ENCODE measurements at places on chromosomes 6 and 20.

GRCh38 chr6:158688860-158689259 is 39.0 kb downstream of the SYTL3 start:
- DNase-seq = no peak

DNA sequence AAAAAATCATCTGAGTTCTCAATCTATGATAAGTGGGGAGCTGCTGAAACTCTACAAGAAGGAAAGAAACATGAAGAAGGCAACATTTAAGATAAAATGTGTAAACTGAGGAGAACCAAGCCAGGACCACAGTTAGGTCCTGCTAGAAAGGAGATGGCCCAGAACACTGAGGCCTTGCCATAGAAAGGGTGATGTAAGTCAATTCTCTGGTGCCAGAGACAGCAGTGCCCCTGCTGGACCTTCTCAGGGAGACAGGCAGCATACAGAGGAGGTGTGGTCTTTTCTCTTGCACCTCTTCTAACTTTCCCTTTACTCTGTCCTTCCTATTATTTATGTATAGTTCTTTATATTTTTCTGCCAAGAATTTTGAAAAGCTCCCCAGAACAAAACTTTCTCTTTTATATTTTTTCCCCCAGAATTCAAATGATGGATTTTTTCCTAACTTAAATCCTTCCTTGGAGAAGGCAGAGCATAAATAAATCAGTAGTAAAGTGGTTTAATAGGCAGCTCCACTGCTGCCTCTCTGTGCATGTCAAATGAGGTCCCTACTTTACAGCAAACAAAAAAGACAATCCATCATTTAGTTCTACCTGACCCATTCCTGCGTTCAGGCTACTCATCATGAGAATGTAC is 9.0 kb downstream of the UQCC2 start:
- peak; percentile 48 for DNase-seq

- peak; percentile 51 for DNase-seq
Measured at GRCh38 chr20:58131551-58132142, 96.8 kb downstream of the ANKRD60 start.

GRCh38 chr20:56592211-56592610 is 36.9 kb upstream of the TFAP2C start:
- no peak for DNase-seq

DNA sequence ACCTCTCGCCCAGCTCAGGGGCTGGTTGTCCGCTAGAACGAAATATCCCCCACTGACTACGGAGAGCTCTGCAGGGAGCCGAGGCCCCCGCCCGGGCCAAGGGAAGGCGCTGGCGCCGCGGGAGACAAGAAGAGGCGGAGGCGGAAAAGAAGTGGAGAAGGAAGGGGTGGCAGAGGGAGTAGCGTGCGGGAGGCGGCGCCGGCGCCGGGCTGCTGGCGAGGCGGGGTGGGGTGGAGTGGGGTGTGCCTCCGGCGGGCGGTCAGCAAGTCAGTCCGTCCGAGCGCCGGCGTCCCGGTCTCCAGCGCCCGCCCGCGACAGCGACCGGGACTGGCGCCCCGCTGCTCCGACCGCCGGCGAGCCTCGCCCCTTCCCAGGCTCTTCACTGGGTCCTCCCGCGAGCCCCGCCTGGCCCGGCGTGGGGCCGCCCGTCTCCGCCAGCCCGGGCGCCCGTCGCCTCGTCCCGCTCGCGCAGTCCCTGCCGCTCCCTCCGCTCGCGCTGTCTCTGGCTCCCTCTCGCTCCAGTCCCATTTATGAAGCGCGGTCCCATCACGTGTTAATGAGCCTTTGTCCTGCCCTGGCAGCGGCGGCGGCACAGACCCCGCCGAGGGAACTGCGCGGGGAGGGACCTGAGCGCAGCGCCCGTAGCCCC is at the start of gene CNR1:
TSS of gene CNR1 (minus strand) at position 504 of the 649 bp plus-strand sequence. CDS start 21,073 bp downstream, outside the sequence.
- peak; percentile 68 for DNase-seq

- DNase-seq = no peak
Measured at GRCh38 chr6:4259391-4259790, 124.0 kb upstream of the ECI2 start.

GRCh38 chr6:134654751-134655150 is 295.1 kb downstream of the ALDH8A1 start:
- no peak for DNase-seq

DNA sequence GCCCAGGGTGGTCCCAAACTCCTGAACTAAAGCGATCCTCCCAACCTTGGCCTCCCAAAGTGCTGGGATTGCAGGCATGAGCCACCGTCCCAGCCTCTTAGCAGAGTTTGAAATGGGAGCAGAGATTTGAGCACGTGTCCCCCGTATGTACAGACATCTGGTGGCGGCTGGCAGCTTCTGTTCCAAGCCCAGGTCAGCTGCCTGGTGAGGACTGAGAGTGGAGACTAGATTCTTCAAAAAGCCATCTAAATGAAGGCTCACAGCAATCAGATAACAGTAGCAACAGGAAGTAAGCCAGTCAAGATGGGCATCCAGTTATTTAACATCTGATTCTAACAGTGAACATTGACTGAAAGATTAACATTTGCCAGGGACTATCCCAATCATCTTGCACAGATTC is 128.1 kb upstream of the AKAP12 start:
- DNase-seq = no peak

DNA sequence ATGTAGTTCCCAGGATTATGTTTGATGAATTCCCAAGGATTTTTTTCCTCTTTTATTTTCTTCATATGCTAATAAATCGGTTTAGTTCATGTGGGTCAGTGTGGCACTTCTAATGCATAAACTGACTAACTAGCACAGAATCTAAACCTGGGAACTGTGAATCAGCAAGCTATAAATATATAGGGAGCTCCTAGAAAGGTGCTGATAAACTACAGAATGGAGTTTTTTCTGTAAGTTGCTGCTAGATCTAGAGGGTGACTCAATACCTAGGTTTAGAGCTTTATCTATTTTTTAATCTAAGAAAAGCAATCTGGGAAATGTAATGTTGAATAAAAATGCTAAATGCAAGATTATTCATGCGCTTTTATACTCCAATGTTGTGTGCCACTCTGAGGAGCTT is 118.8 kb upstream of the PTCHD4 start:
- DNase-seq = no peak

- peak; percentile 49 for DNase-seq
Measured at GRCh38 chr6:134317471-134318131, at the start of gene SGK1. SGK1 (minus strand) TSS chr6:134318112; CDS start chr6:134317460, 652 bp downstream.

- no peak for DNase-seq
Measured at GRCh38 chr20:36856195-36856594, 19.7 kb upstream of the TLDC2 start.

DNA sequence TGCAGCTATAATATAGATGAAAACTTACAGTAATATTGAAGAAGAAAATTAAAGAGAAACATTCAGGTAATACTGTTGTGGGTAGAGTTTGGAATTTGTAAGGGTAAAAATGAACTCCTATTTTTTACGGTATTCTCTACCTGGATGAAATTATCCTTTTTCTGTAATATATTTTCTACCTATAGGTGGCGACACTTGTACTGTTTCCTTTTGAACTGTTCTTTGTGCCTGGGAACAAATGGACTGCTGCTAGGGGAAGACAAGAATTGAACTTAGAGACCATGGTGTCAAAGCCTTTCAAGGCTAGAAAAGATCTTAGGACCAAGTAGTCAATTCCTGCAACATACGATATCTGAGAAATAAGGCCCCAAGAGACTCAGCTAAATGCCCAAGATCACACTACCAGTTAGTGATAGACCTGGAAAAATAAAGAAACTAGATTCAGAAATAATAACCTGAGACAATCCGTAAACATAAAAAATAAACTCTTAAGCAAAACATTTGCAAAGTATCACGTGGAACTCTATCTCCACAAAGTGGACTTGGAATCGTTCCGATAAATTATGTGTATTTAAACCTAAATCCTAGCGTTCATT is 383.8 kb downstream of the TFAP2A start:
- DNase-seq = peak; percentile 31

GRCh38 chr6:41489120-41489851 is 56.9 kb upstream of the FOXP4 start:
- DNase-seq = no peak

DNA sequence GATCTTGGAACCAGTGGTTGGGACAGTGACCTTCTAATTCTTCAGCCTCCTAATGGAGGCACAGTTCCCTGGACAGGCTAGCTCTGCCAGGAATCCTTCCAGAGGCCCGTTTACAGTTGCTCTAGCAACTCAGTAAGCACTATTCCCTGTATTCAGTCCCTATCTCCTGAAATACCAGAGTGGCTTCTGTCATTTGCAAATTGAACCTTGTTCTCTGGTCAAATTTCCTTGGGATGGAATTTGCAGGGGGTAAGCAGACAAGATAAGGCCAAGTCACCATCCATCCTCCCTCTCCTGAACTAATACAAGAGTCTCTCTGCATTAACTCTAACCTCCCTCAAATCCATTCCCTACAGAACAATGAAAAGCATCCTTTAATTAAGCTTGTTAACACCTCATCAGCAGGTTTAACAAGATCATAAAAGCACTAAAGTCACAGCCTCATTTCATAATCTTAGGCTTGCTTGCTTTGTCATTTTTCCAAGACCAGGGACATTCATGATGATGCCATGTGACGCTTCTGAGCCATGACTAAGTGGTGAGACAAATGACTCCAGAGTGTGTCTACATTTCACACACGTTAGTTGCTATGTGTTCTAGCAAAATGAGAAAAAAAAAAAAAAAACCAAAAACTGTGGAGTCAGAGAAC is 37.1 kb downstream of the SLC22A23 start:
- no peak for DNase-seq
